ENCODE measurements at places on chromosomes 7 and 10.

DNA sequence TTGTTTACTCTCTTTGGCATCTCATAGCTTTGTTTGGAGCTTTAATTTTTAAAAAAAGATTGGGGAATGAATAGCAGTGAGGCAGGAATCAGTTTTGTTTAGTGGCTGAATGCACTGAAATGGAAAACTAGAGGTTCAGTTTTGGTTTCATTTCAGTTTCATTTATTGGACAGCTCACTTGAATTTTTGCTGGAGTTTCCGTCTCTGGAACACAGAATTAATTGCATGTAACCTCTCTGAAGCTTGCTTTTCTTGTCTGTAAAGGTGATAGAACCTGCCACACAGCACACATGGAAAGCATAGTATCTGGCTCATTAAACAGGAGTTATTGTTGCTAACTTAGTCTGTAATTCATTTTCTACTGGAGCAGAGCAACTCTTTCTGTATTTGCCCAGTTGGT is 7.1 kb downstream of the GRM8 start:
- DNase-seq = no peak

- DNase-seq = no peak
Observed at GRCh38 chr10:110664483-110665420, 20.6 kb downstream of the RBM20 start.

GRCh38 chr10:84138478-84139125 is 707 bp upstream of the GHITM start:
- no peak for DNase-seq

- no peak for DNase-seq
Observed at GRCh38 chr10:17406036-17406834, 48.2 kb downstream of the ST8SIA6 start.

DNA sequence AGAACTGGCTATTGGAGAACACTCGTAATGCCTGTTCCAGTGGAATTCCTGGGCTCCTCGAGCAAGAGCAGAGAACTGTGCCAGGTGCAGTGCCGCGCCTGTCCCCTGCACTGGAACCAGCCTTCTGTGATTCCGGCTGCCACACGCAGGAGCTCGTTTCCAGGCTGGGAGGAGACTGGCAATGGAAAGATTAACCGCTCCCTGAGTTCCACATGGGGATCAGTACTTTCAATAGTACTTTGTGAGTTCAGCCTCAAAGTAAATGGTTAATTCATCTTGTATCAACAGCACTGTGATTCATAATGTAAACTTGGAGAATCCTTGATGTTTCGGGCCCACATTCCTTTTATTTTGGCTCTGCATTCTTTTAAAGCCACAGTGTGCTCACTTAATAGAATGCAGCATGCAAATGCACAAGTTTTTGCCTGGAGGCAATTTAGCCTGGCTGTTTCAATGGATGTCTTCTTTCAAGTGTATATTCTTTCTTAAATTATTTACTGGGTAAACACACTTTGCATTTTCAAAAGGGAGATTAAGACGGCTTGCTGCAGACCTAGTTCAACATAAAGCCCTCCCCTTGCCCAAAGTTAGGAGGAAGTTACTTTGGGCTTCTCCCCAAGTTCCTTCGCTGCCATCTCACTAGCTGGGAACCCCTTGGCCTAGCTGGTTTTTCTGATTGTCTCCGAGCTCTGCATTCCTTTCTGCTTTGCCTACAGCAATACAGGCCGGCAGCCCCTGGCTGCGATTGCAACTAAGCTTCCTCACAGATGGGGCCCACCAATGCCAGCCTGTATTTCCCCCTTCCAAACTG is 138.1 kb upstream of the TCF7L2 start:
- DNase-seq = no peak

- DNase-seq = no peak
Observed at GRCh38 chr10:70952401-70952800, 64.0 kb upstream of the PCBD1 start.

DNA sequence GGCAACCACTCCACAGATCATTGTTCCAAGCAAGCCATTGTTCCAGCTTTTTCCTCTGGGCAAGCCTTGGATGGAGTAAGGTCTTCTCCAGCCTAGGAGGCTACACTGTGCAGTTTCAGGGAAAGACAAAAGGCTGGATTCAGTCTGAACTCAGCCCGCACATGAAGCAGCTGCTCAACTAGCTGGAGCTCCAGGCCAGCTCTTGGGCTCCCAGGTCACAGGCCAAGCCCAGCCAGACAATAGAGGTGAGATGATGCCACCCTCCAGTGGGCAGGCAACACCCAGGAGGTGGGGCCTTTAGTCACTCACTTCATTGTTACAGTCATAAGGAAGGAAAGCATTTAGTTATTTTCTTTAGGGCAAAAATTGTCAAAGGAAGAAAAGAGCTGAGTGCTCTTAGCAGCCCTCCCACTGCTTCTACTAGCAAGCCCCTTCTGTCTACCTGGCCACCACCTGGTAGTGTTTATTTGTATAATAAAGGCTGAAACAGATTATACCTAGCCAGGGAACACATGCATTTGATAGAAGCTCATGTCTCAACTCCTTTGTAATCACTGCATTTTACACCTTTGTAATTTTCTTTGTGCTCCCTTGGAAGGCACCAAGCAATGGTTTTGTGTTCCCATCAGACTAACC is 253.4 kb downstream of the WDR11 start:
- no peak for DNase-seq

DNA sequence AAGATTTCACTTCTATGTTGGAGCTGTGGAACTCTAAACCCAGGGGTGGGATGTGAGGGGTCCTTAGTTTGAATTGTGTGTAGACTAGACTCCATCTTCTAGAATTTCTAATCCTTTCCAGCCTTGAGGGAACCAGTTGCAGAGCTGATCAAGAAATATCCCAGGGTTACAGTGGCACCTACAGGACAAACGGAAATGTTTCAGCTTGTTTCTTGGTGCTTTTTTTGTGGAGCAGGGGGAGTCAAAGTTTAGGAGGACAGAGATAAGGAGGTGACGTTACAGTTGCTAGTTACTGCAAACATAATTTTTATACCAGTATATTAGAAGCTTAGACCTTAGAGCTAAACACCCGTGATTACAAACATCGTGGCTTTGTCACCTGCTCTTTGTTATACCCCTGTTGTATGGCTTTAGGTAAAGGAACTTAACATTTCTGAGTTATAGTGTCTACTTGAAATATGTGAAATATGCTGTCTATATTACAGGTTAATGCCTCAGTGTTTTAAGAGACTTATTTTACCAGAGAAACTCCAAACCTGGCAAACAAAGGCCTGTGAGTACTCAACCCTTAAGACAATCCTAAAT is 84.5 kb upstream of the DYNC1I1 start:
- DNase-seq = no peak

DNA sequence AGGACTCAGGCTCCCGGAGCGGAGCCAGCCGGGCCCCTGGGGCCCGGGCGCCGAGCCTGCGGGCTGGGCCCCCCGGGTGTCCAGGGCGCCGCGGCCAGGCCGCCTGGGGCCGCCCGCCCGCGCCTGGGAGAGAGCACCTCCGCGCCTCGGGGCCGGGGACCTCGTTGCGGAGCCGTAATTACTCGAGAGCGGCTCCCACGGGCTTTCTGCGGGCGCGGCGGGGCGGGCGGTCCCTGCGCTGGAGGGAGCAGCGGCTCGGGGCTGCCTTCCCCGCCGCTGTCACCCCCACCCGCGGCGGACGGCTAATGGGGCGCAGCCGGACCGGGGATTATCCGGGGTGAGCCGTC is 1.5 kb downstream of the GNB2 start:
- DNase-seq = no peak

DNA sequence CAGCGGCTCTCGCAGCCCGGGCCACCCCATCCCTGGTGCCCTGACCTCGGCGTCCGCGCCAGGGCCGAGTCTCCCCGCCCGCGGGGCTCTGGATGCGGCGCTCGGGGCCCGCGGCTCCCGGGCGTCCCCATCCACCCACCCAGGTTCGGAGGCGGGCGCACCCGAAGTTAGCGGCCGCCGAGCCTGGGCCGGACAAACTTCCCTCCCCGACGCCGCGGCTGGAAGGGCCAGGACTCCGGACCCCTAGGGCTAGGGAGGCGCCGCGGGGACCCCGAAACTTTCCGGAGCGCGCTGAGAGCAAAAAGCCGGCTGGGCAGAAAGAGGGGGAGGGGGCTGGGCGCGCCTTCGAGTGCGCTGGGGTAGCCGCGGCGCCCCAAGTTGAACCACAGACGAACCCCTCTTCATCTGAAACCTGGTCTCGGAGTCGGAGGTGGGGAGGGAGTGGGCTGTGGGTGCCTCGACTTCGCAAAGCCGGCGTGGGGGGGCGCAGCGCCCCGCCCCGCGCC is 3.7 kb upstream of the ELFN1 start:
- DNase-seq = no peak

- DNase-seq = no peak
Observed at GRCh38 chr10:43665054-43665453, 16.4 kb upstream of the ZNF32 start.

GRCh38 chr7:131173145-131173890 is 154.4 kb upstream of the MKLN1 start:
- DNase-seq = no peak

- no peak for DNase-seq
Observed at GRCh38 chr7:18226598-18226997, 199.0 kb upstream of the PRPS1L1 start.

GRCh38 chr7:29197916-29198315 is 3.3 kb downstream of the CHN2 start:
- DNase-seq = no peak

DNA sequence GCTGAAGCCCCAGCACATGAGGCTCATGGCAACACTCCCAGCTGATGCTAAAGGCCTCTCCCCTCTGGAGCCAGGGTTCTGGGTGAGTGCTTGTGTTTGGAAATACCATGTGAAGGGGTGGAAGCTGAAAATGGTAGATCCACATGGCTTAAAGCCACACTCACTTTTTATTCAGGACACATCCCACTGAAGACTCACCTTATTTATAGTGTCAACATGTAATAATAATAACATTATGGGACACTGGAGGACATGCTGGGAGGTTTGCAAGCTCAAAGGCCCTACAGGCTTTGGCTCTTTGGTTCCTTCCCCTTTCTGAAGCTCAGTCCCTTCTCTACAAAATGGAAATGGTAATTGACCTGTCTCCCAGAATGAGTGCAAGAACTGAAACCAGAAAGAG is 318.0 kb downstream of the GRID1 start:
- no peak for DNase-seq

DNA sequence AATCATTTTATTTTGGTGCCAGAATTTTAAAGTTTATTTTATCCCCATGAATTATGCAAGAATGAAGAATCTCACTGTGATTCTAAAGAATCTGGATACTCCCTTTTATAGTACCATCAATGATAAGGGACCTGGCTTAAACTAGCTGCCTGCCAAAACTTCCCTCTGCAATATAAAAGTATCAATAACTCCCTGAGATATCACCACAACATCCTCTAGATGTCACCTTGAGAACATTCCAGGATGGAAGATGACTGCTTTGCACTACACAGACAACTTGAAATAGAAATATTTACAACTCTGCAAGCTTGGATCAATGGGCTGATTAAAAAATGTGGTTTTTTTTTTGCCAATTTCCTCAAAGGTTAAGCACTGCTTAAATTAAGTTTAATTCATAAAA is 142.1 kb downstream of the SLC25A13 start:
- DNase-seq = no peak

DNA sequence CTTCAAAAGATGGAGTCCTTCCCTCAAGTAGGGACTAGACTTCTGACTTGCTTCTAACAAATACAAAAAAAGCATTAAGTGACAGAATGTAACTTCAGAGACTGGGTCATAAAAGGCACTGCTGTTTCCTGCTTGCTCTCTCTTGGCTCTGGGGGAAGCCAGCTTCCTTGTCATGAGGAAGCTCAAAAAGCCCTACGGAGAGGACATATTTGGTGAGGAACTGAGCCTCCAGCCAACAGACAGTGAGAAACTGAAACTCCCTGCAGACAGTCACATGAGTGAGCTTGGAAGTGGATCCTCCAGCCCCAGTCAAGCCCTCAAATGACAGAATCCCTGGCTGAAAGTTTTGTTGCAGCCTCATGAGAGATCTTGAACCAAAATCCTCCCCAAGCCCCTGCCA is 26.3 kb upstream of the SLC35G1 start:
- DNase-seq = no peak

Measured in stimulated activated CD8-positive, alpha-beta memory T cell treated with anti-CD3 and anti-CD28 coated beads, Interleukin-2, amount 100 ng/mL, for 1 hour (primary cell).